Activated T-helper 1 cell treated with anti-CD3 and anti-CD28 coated beads, Interleukin-2, amount 50 U/mL, for 16 hours (primary cell): ENCODE measurements at places on chromosomes 5 and 9.

GRCh38 chr9:105299190-105299854 lies 54.9 kb downstream of the SLC44A1 start:
- DNase-seq, result no peak

GRCh38 chr9:6968271-6968670 lies 210.5 kb downstream of the KDM4C start:
- DNase-seq, result no peak

- no peak for DNase-seq
Observed at GRCh38 chr9:107131108-107131799, 151.8 kb upstream of the RAD23B start.

GRCh38 chr5:29805804-29806203 lies 1387.7 kb upstream of the CDH6 start:
- DNase-seq, result no peak

- no peak for DNase-seq
Observed at GRCh38 chr9:88792502-88792901, 198.8 kb upstream of the S1PR3 start.

GRCh38 chr5:19044311-19044710 lies 943.7 kb downstream of the CDH18 start:
- no peak for DNase-seq

DNA sequence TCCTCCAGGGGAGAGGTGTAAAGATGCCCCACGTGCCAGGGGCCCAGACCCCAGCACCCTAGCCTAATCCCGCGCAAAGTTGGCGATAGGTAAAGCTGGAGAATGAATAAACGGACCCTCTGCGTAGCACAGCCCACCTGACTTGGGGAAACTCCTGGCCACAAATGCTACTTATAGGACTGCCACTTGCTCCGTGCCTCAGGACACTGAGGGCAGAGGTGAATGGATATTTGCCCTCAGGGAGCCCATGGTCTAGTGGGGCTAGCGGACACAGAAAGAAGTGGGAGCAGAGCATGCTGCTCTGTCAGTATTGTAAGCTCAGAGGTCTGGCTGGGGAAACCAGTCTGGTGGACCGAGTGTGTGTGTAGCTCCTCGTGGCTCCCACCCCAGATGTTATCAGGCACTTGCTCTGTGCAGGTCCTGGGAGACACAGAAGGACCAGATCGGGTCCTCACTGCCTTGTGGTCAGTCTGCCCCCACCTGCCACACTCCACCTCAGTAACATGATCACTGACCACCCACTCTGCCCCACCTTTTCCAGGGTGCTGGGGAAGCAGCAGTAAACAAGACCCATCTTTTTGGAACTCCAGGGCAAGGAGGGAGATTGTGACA lies 841 bp downstream of the GRK6 start:
- no peak for DNase-seq

GRCh38 chr5:131156957-131157356 lies 8.1 kb downstream of the HINT1 start:
- DNase-seq, result no peak

DNA sequence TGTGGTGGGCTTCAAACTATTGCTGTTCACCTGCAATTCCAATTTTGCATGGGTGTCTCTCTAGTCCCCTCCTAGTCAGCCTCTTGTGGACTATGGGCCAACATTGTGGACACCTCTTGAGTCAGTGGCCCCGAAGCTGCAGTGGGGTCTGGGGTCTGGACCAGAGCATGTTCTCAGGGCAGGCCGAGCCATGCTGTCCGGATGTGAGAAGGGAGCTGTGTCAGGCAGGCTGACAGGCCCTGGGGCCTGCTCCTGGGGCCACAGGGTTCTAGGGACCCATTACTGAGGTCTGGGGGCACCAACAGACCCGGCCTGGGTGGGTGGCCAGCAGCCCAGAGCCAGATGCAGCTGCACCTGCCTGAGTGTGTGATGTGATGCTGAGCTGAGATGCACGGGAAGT lies 16.5 kb upstream of the IRX4 start:
- DNase-seq, result no peak

- DNase-seq, result no peak
Observed at GRCh38 chr5:77640589-77641396, 2.3 kb upstream of the OTP start.

GRCh38 chr5:62680121-62680520 lies 101.5 kb downstream of the LRRC70 start:
- DNase-seq, result no peak

GRCh38 chr9:97545486-97545885 lies 44.0 kb downstream of the TMOD1 start:
- no peak for DNase-seq

DNA sequence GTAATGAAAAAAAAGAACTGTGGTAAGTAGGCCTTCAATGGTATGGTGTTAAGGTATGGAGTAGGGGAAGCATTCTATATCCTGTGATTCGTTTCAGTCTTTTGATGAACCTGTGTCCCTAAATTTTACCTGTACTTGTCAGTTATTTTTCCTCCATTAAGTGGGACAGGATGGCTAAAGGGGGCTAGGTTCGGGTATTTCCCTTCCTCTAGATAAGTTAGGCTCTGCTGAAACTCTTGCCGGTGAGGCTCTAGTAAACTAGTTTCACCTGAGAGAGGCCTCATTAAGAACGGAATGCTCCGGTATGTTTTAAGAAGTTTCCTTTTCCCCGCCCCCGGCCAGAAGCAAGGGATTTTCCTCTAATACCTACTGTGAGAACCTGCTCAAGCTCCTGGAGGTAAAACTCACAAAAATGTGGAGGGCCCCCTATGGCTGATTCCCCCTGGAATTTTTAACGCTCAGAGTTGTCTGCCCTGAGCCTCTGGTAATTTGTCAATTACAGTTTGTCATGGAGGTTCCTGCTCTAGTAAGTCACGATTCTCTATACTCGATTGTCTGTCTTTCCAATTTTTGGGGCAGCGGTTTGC lies 87.7 kb downstream of the MACIR start:
- DNase-seq, result no peak

DNA sequence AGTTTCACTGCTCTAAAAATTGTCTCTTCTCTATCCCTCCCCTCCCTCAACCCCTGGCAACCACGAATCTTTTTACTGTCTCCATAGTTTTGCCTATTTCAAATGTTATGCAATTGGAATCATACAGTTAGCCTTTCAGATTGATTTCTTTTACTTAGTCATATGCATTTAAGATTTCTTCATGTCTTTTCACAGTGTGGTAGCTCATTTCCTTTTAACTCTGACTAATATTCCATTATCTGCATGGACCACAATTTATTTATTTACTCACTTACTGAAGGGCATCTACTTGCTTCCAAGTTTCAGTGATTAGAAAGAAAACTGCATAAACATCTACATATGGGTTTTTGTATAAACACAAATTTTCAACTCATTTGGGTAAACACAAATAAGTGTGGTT lies 372.3 kb downstream of the CDH18 start:
- DNase-seq, result no peak

DNA sequence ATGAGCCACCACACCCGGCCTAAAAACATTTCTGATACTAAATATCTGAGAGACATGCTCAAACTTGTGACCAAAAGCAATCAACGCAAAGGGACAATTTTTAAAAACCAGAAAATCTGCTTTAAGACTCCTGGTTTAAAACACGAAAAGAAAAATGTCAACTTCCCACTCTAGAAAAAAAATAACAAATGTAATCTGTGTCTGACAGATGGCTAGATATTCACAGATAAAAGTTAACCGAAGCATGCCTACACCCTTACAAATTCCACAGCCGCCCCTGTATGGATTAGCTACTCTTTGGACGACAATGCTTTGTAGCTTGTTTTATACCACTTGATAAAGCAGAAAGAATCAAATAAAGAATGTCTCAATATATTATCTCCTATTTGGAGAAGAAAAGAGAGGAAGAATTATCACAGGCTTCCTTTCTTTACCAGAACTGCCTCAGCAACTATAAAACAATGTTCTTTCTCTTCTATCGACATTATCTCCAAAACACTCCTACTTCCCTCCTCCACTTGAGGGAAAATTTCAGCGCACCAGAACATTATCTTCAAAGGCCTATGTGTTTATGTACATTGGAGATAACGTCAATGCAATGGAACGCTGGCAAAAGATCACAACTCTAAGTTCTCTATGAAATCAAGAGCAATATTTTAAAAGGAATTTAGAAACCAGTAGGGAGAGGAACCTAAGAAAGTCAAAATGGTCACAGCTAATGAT lies 26.2 kb downstream of the CEMIP2 start:
- DNase-seq, result no peak

DNA sequence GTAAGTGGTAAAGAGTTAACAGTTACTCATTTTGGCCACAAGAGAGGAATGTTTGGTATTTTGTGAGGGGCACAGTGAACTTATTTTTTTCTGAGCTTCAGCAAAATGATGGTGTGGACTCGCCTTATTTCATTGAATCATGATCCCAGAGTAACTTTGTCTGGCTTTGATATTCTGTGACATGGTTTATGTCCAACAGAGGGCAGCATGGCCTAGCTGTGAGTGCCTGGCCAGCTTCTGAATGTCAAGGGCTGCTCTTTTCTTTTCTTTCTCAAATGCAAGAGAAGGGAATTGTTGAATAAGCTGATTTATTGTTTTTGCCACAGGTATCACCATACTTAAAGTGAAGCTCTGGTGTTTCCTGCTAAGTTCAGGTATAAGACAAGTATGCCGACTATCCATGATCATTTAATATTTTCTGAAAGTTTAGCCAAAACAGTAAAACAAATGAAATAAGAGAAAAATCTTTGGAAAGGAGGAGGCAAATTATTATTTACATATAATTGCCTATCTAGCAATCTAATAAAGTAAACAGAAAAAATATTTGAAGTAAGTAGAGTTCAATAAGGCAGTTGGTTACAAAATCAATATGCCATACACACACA lies 31.7 kb downstream of the MRPL22 start:
- no peak for DNase-seq

GRCh38 chr5:128470663-128471062 lies 67.4 kb downstream of the FBN2 start:
- no peak for DNase-seq

DNA sequence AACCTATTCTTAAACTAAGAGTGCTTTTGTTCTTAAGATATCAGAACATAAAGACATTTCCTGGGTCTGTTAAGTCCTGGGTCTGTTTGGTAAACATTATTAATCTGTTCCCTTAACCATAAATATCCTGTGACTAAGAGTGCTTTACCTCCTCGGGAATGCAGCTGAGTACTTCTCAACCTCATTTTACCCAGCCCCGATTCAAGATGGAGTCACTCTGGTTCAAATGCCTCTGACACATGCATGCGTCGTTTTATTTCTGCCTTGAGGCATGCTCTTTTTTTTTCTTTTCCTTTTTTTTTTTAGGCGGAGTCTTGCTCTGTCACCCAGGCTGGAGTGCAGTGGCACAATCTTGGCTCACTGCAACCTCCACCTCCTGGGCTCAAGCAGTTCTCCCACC lies 39.8 kb upstream of the FBXL17 start:
- DNase-seq, result no peak

- DNase-seq, result no peak
Observed at GRCh38 chr9:114220061-114220541, 64.8 kb downstream of the COL27A1 start.

GRCh38 chr5:91235271-91235694 lies 147.8 kb downstream of the ARRDC3 start:
- DNase-seq, result no peak

DNA sequence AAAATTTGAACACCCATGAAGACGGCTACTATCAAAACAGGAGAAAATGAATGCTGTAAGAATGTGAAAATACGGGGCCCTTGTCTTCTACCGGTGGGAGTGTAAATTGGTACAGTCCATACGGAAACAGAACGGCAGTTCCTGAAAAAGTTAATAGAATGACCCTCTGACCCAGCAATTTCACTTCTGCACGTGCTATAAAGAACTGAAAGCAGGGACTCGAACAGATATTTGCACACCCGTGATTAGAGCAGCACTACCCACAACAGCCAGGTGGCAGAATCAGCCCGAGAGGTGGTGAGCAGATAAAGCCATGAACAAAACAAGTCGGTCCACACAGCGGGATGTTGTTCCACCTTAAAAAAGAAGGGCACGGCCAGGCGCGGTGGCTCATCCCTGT lies 22.6 kb upstream of the SLC12A7 start:
- no peak for DNase-seq

GRCh38 chr5:64831996-64832395 lies 63.3 kb downstream of the CWC27 start:
- no peak for DNase-seq

DNA sequence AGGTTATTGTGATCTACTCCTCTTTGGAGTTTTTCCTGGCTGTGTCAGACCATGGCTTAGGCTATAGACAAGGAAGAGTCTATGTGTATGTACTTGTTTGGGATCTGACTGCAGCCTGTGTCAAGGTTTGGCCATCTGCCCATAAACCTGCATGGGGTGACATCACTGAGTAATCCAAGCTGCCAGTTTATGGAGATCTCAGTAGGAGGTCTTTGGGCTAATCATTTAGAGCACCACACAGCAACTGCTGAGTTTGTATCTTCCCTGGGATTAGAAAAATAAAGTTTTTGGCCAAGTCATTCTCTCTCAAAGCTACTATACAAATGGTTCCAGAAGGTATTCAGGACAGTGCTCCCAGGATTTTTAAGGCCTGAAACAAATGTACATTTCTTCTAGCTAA lies 65.5 kb upstream of the HSPB3 start:
- DNase-seq, result no peak

DNA sequence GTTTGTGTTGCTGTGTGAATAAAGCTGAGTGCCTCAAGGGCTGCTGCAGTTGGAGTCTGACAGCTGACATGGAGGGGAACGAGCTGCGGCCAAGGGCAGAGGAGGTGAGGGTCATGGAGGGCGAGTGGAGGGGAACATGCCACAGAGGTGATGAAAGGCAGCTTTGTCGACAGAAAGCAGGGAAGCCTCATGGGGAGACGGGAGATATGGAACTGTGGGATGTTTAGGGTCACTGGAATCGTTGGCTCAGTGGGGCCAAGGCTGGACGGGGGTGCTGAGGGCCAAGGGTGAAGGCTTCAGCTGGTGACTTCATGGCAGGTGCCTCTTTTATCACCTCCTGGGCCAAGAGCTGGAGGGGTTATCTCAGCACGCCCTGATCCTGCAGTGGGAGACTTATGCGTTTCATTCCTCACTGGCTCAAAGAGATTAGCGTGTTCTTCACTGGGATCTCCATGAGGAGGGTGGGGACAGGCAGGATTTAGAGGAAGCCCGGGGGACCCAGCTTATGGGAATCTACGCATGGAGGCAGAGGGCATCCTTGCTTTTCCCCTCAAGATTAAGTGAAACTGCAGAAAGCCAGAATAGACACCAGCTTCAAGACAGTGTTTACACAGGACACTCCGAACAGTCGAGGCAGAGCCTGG lies 42.2 kb downstream of the FAM240B start:
- no peak for DNase-seq

- DNase-seq, result no peak
Observed at GRCh38 chr9:121298689-121299466, 30.9 kb downstream of the GSN start.

GRCh38 chr5:179219661-179220620 lies 125.3 kb downstream of the ADAMTS2 start:
- no peak for DNase-seq

DNA sequence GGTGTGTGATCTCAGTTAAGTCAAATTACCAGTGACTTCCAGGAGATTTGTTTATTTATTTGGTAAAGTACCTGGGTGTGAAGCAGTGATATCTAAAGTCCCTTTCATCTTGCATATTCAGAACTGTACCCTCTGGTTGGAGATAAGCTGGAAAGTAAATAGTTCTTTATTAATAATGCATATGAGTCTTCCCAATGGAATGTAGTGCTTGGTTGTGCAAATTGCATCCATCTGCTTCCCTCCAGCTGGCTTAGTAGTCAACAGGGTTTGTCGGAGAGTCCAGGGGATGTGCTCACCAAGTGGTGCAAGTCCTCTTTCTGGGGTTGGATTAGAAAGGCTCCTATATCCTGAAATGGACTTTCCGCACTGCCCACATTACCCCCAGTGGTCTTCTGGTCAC lies 42.0 kb downstream of the TRPM3 start:
- no peak for DNase-seq
